ENCODE measurements at places on chromosomes 1 and 21.
A peak's percentile ranks its signal among the peaks of the same experiment; 100 is the strongest.

DNA sequence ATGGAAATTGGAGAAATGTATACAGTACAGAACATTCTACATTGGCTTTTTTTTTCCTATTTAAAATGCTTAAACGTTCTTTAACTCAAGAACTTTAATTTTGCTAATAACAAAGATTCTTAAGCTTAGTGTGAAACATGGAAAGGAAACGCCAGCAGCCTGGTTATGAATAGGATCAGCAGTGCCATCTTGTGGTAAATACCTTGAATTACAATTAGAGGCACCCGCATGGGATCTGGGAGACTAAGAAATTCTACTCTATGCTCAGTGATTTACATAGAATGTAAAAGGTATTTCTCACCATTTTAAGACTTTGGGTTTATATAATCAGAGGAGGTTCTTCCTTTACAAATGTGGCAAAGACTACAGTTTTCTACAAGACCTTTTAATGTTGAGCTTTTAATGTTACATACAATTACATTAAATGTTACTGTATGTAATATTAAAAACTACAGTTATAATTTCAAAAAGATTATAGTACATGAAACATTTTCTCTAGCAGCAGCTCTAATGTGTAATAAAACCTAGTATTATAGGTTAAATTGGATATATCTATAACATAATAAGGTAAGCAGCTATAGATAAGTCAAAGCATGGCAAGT lies 32.1 kb upstream of the APOBEC4 start:
- no peak for DNase-seq

GRCh38 chr1:43864111-43865045 lies 69.2 kb upstream of the ARTN start:
- no peak for DNase-seq

DNA sequence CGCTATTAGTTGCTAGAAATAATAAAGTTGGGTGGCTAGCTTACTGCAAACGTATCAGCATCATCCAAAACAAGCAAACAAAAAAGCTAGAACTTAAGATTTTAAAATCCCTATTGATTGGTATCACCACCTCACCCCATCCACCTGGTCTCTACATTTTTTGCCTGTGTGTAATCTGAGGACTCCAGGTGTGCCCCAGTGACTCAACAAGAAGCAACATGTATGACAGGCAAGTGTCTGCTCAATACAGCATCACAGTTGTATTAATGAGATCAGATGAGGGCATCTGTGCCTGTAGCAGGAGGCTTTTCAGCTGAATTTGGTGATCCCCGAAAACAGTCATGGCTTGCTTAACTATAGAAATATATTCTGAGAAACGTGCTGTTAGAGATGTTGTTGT lies 14.6 kb upstream of the PAPPA2 start:
- no peak for DNase-seq

DNA sequence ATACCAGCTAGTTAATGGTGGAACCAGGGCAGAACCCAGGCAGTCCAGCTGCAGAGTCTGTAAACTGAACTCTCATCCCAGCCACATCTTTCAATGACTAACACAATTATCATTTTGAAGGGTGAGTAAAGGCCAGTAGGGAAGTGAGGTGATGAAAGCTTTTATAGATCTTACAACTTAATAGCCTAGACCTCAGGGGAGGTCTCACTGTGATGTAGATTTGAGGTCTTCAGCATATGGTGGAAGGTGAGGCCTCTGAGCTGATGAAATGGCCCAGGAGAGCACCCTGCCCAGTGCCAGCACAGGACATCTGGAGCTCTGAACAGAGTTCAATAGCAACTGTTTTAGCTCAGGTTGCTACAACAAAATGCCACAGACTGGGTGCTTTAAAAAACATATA lies 44.8 kb upstream of the POU2F1 start:
- DNase-seq = no peak

DNA sequence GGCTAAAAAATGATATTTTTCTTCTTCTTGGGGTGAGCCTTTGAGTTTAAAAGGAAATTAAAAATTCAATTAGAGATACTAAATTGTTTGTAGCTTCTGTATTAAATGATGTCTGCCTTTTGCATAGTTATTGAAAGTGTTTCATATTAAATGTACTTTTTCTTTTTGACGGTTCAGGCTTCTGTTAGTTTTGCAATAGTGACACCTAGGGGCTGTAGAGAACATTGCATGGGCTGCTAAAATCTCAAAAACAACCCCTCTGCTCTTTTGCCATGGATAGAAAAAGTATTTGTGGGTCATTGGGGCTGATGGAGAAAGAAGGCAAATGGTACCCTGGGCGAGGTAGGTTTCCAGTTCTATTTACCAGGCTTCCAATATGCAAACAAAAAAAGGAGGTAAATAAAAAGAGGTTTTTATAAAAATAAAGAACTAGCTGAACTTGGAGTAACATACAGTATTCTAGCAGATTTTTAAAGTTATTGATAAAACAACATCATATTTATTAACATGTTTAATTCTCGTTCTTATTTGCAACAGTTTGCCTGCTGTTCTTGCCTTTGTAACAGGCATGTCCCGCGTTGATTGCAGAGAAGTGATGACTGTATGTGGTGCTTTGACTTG lies 115.4 kb upstream of the HOOK1 start:
- no peak for DNase-seq

- no peak for DNase-seq
Observed at GRCh38 chr1:243658594-243659105, 191.4 kb downstream of the AKT3 start.

DNA sequence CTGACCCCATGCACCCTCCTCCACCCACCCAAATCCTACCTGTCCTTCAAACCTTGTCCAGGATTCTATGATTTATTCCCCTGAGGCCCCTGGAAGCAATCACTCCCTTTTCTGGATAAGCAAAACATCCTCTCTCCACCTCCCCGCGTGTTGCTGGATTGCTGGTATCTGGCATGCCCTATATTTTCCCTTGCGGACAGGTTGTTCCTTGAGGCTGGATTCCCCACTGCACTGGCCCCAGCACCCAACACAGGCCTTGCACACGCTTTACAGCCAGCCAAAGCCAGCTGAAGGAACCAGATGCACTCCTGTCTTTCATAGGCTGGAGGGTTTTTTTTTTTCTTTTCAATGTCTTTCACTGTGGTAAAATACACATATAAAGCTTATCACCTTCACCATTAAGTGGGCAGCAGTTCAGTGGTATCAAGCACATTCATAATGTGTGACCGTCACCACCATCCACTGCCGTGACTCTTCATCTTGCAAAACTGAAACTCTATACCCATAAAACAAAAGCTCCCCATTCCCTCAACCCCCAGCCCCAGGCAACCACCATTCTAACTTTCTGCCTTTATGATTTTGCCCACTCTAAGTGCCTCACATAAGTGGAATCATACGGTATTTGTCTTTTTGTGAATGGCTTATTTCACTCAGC lies 50.9 kb downstream of the TOR1AIP2 start:
- DNase-seq = no peak

DNA sequence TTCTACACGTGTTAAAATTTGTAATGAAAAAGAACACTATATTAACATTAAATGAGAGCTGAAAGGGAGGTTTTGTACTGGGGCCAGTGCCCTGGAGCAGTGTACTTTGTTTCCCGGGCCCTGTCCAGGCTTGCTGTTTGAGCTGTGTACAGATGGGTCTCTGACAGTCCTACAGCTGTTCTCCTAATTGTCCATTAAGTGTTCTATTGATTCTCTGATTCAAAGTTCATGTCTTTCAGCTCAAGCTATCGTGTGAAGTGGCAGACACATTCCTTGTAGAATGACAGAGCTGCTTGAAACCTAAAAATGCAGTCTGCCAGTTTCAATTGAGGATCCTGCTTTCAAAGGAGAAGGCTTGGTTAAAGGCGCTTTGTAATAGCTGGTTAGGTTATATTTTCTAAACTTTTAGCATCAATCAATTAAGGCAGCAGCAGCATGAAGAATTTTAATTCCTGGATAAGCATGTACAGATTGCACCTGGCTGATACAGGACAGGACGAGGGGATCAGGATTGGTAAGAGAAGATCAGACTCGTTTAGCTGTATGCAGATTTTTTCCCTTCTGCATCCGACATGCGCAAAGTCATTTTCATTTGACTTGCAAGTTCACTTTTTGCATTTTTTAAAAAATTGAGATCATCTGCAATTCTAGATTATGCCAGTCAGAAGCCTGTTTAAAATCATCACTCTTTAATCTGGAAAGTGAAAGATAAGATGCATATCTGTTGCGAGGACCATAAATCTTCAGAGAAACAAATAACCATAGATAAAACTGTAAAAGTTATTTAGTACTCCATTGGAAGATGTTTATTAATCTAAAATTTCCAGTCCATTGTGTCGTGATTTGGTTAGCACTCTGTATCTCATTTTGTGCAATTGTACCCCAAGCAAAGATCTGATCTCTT lies 98.5 kb downstream of the ATG4C start:
- no peak for DNase-seq

DNA sequence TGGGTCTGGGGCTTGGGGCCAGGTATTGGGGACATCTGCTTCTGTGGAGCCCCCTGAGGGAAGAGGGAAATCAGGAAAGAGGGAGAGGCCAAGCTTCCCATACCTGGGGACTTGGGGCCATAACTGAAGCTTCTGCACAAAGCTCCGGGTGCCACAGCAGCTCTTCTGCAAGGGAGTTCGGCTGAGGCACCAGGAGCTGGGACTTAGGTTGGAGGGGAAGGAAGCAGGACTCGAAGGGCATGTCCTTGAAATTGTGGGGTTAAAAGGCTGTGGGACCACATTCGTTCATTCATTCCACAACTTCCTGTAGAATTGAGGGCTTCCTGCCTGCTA lies 1.7 kb upstream of the EPS8L3 start:
- DNase-seq = no peak

DNA sequence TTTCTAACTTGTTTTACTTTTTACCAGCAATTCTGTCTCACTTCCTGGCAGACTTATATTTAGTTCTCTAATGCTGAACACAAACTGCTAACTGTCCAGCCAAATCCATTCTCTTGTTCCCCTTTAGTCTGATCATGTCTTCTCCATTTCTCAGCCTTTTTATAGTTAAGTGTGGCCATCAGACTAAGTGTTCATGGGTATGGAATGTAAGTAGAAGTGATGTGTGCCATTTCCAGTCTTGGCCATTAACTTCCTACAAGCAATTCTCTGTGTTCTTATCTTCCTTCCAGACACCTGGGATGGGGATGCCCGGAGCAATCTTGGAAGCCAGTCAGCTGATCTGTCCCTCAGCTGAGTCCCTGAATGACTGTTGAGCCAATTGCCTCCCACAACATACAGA lies 165.8 kb downstream of the ST6GALNAC3 start:
- DNase-seq = no peak

GRCh38 chr1:24545662-24546061 lies 10.2 kb upstream of the NCMAP start:
- DNase-seq = no peak

- no peak for DNase-seq
Observed at GRCh38 chr1:24856787-24857506, 73.1 kb downstream of the RUNX3 start.

GRCh38 chr1:2459757-2460156 lies 16.3 kb upstream of the PLCH2 start:
- DNase-seq = no peak

GRCh38 chr1:118047006-118047649 lies 117.6 kb downstream of the WDR3 start:
- DNase-seq = no peak

- no peak for DNase-seq
Observed at GRCh38 chr1:200146100-200146499, 118.6 kb downstream of the NR5A2 start.

GRCh38 chr1:178693366-178693765 lies 31.7 kb upstream of the RALGPS2 start:
- DNase-seq = no peak

- DNase-seq = no peak
Observed at GRCh38 chr1:26352338-26352679, 1.6 kb downstream of the CRYBG2 start.

GRCh38 chr1:76868154-76868882 lies 1.0 kb downstream of the ST6GALNAC5 start:
- no peak for DNase-seq

DNA sequence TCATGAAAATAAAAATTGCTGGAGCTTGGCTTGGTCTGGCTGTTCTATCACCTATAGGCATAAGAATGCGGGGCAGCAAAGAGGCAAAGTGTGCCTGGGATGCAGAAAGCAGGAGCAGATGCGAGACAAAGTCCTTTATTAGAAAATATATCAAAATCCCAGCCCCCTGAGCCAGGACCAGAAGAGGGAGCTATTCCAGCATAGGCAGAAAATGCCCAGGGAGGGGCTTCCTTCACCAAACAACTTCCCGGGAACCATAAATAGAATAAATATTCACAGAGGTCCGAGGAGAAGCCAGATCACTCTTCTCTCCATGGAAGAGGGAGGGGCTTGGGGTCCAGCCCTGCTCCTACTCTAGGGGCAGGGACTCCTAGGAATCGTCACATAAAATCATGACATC lies 5.0 kb downstream of the PPOX start:
- no peak for DNase-seq

GRCh38 chr1:203480525-203481084 lies 5.0 kb downstream of the PRELP start:
- DNase-seq = peak; percentile 50

DNA sequence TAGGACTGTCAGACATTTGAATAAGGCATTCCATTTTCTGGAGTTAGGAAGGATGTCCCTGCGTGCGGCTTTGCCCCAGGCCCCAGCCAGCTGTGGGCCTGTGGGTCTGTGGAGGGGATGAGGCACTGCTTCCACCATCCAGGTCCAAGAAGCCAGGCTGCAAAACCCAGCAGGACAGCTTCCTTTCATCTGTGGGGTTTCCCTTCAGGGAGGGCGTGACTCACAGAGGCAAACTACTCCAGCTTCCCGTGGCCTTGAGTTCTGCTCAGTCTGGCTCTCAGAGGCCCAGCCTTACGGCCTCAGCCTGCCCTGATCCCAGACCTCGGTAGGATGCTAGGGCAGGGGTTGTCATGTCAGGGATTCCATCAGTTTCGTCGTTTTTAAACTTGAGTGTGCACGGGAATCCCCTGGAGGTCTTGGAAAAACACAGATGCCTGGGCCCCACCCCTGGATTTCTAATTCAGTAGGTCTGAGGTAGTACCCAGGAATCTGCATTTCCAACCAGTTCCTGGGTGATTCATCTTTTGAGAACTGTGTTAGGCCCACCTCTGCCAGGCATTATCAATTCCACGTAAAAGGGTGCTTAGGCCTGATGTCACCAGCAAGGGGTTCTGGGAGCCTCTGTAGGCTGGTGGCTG lies 32.3 kb upstream of the TENT5C start:
- DNase-seq = no peak

- no peak for DNase-seq
Observed at GRCh38 chr1:245939756-245940345, 567.2 kb downstream of the SMYD3 start.

DNA sequence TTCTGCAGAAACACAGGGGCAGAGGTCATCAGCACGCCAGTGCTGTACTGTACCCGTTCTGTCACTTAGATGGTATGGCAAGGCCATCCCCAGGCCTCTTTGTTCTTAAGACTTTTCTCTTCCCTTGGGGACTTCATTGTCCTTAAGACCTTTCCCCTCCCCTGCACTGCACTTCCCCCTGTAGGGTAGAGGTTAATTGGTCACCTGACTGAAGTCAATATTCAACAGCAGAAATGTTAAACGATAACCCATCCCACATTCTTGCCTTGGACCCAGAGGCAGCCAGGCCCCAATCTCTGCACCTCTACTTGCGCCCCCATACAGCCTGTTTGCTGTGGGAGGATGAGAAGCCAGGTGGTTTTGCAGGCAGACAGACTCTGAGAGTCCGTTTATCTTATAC lies 10.2 kb downstream of the PHGDH start:
- DNase-seq = no peak

All from activated T-cell treated with anti-CD3 and anti-CD28 coated beads, Interleukin-2, amount 50 U/mL, for 1 hour (primary cell).